ENCODE measurements at places on chromosomes 5 and 9.

DNA sequence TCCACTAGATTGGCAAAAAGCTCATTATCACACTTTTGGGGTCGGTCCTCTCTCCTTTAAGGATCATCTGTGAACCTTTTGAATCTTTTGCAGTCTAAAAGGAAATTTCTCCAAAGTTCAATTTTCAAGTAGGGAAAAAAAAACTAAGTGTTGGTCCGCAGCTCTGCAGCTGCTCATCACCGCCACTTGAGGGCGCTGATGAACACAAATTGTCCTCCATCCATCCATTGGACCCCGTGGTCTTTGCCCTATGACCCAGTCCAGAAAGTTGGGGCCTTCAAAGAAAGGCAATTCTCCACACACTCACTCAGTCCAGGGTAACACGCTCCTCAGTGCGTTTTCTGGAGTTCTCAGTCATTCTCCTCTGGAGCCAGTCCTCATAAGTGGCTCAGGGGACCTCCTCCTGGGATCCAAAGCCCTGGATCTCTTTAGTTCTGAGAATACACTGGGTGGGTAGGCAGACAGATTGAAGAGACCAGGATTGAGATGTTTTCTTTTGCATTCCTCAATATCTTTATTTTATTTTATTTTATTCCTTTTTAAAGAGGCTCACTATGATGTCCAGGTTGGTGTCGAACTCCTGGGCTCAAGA is 63.6 kb upstream of the SLC28A3 start:
- DNase-seq, result peak; percentile 15

DNA sequence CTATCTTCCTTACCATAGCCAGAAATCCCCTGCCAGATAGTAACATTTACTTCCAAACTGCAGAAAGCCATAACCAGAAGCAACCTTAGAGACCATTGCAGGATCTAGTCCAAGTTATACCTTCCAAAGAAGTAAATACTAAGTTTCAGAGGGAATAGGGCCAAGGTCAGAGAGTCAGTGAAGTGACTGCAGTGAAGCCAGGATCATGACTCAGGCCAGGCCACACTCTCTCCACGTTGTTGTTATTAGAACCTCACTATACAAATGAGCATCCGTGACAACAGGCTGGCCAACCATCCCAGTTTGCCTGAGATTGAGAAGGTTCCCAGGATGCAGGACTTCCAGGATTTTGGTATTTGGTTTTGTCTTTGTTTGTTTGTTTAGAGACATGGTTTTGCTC is 11.3 kb downstream of the ERAP1 start:
- no peak for DNase-seq

GRCh38 chr9:101388507-101388993 is 3.7 kb upstream of the BAAT start:
- DNase-seq, result no peak

- DNase-seq, result no peak
These were observed 66.0 kb downstream of the ZNF366 start for GRCh38 chr5:72441094-72441723.

DNA sequence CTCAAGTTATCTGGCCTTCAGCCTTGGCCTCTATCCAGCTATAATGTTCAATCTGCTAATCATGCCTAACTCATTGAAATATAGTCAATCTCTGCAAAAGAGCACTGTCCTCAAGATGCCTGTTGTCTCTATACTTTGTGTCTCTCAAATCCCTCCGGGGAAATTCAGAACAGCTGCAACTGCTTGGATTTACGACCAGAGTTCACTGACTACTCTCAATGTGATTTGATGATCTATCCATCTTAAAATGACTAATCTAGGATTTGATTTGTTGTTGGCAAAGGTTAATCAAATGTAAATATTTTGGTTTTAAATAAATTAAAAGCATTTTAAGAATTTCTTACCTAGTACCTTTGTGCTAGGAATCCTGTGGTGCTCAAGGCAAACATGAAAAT is 40.9 kb downstream of the SVEP1 start:
- no peak for DNase-seq

DNA sequence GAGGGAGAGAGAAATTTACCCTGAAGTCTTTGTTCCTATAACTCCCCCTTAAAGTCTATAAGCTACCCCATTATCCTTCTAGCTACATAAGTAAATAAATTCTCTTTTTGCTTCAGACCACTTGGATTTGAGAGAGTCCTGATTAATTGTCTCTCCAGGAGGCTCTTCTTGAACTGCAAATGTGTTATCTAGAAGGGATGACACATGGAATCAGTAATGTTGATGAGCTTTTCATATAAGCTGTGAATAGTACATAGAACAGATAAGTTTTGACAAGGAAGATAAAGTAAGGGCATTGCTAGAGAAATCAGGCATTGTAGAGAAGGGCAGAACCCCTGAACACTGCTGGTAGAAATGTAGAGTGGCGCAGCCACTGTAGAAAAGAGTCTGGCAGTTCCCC is 42.5 kb upstream of the GNPDA1 start:
- DNase-seq, result no peak

DNA sequence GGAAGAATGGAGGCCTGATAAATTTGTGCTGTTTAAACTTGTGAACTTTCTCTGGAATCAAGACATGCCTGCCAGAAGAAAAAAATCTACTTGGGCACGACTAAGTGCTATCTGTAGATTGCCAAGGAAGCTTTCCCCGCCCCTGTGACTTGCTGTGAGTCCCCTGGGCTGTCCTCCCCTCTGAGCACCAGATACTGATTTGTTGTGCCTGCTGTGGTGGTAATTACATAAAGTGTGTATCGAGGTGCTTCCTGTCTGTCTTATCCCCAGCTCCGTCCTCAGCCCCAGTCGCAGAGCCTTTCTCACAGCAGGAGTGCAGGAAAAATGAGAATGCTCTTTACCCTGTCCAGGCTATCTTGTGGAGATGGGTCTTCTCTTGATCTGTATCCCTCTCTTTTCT is 53.9 kb downstream of the TRIO start:
- DNase-seq, result no peak

GRCh38 chr9:86605303-86605702 is 251.1 kb upstream of the TUT7 start:
- no peak for DNase-seq

- no peak for DNase-seq
These were observed 151.2 kb downstream of the ERCC6L2 start for GRCh38 chr9:96026655-96027213.

DNA sequence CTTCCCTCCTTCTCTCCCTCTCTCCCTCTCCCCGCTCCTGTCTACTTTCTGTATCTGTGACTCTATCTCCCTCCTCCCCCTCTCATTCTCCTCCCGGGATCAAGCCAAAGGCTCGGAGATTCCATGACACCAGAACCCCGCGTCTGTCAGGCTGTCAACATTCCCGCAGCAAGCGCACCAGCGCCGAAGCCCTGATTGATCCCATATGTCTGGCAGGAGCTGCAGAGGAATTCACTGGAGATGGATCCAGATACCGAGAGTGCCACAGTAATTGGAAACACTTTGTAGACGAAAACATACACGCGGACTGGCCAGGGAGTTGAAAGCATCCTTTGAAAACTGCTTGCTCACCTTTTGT is 300 bp upstream of the SVEP1 start:
- no peak for DNase-seq

DNA sequence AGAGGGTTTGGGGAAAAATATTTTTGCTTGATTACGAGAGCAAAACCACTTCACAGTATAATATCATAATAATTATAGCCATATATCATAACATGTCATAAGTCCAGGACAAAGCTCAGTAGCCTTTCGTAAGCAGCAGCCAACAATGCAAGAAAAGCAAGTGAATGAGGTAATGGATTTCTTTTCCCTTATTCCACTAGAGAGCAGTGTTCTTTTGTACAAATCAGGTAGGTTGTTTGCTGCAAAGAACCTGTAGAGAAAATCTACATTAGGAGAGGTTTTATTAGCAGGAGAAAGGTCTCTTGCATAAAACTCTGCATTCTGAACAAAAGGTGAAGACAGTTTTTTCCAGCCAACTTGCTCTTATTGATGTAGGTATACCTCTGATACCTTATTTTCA is 1033.4 kb downstream of the TLE4 start:
- no peak for DNase-seq

- DNase-seq, result no peak
These were observed 130.9 kb downstream of the DIRAS2 start for GRCh38 chr9:90511711-90512110.

- DNase-seq, result no peak
These were observed 371.4 kb downstream of the NTRK2 start for GRCh38 chr9:85040821-85041465.

DNA sequence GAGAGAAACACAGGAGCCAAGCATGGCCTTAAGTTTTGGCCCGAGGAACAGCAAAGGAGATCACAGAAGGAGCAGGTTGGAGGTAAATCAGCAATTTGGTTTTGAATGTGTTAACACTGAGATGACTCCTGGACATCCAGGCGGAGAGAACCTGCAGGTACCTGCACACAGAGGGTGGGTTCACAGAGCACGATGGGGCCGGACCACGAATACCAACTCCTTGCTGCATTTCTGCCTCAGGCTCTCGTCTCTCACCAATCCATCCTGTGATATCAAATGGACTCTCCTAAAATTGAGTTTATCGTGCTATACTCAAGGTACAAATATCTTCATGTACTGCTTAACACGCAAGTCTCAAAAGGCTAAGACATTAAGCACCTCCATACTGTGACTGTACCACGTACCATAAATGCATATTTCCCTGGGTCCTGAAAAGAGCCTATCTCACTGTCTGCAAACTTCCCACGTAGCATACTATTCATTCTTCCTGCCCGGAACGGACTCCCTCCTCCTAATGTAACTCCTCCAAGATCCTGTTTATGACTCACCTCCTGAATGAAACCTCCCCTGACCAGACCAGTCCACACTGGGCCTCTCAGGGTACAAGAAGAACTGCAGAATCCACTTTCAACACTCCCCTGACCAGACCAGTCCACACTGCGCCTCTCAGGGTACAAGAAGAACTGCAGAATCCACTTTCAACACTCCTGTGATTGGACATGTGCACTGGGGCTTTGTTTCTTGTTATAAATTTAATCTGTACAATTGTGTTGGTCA is 380.8 kb upstream of the RFX3 start:
- no peak for DNase-seq

GRCh38 chr9:100108559-100108958 is 9.5 kb downstream of the INVS start:
- no peak for DNase-seq

- no peak for DNase-seq
These were observed 213.5 kb downstream of the GLIS3 start for GRCh38 chr9:4086119-4087090.

DNA sequence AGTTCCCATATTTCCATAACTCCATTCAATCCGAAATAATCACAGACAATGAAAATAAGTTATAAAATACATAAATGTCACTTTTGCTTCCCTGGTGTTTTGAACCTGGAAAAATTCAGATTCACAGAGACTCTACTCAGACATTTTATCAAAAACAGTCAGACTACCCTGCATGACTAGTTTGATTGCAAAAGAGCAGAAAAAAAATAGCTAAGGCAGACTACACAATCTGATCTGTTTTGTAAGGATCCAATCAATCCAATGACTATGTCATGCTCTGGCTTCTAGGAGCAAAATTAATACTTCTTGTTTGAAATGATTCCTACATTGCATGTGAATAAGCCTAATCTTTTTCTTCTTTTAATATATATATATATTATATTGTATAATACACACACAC is 1262.6 kb downstream of the EFNA5 start:
- DNase-seq, result no peak

- DNase-seq, result no peak
These were observed 10.5 kb upstream of the TRAF1 start for GRCh38 chr9:120937127-120937526.

- DNase-seq, result no peak
These were observed 154.0 kb downstream of the FBN2 start for GRCh38 chr5:128384068-128384467.

All from GM18507 (cell line).